Activated CD4-positive, alpha-beta T cell treated with anti-CD3 and anti-CD28 coated beads for 48 hours (primary cell): ENCODE measurements at places on chromosomes 13 and 19.

DNA sequence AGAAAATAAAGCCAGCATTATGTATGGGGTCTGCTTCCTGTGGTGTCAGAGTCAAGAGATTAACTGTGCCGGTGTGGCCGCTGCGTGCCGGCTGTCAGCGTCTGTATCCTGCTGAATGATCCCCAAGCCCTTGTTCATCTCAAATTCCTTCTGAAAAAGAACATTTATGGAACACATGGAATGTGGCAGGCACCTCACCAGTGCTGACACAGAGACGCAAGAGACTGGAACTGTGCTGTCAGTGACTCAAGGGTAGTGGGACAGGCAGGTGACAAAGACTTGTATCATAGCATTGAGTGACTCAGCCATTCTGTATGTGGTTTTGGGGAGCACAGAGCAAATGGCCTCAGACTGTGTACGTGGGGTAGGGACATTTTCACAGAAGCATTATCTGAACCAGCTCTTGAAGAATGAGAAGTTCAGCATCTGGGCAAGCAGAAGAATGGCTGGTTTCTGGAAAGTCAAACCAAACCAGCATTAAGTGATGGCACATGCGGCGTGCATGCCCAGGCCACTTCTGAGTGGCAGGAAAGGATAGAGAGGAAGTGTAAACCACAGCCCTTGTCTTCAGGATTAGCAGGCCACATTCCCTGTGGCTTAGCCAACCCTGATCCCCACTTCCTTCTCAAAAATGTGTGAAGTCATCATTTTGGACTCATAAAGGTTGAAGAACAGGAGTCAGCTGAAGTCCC is 54.0 kb upstream of the IRS2 start:
- peak; percentile 46 for DNase-seq

DNA sequence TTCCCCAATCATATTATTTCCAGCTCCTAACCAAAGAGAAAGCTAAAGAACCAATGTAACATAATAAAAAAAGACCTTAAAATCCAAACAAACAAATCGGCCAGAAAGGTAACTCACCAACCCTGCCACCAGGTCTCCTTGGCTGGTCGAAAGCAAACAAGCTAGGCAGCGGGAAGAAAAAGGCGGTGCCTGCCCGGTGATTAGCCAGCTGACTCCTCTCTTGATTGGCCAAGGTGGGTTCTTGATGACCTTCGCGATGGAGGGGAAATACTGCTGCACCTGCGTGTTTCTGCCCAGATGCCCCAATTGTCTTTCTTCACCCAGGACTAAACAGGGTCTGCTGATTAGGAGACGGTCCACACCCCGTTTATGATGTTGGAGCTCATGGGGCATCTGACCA is at the start of gene NLRP11:
TSS of gene NLRP11 (minus strand) at position 154 of the 400 bp plus-strand sequence. CDS start 13,825 bp downstream, outside the sequence.
- DNase-seq, result no peak

GRCh38 chr13:71714802-71715375 is 152.1 kb downstream of the DACH1 start:
- DNase-seq, result no peak

GRCh38 chr13:99256709-99257108 is 1.5 kb downstream of the GPR18 start:
- DNase-seq, result no peak

DNA sequence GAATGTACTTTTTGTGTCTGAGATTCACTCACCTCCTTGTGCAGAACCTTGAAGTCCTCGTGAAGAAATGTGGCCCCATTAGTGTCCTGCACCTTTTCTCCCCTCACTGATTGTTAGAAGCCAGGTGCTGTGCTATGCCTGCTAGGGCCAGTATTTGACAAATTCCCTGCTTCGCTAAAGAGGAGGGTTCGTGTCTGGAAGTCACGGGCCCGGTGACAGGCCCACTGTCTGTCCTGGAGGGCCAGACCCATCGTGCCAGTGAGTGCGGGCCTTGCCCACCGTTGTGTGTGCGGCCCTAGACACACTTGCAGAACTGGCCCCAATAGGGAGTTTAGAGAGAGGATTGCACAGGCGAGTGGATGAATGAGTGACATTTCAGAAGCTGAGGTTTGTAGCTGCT is 36.8 kb upstream of the GAS6 start:
- DNase-seq, result no peak

GRCh38 chr13:72507416-72508199 is 219.8 kb downstream of the MZT1 start:
- DNase-seq, result no peak

DNA sequence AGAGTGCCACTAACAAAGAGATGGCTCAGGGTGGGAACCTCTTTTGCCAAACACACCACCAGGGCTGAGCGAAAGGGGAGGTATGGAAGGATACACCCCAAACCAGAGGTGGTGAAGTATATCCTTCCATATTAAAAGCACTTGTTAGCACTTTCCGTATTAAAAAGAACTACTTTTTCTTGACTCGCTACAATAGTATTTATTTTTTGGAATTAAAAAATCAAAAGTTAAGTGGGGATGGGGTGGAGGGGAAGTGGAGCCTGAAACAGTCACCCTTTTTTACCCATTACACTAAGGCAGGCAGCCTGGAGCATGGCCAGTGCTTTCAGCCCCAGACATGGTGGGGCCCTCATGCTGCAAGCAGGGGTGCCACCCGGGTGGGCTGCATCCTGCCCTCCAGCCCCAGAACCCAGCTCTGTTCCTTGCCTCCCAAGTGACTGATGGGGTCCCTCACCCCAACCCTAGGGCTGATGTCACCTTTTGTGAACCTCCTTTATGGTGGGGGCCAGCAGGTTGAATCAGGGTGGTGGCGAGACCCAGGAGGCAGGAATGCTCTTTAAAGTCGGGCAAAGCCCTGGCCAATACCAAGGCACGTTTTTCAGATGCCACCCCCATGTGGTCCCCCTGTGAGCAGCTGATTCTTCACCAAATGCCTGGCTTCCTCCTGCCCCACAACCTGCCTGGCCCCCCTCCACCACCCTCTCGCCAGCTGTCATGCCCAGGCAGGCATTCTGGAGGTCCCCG is 31.0 kb downstream of the LYL1 start:
- no peak for DNase-seq

DNA sequence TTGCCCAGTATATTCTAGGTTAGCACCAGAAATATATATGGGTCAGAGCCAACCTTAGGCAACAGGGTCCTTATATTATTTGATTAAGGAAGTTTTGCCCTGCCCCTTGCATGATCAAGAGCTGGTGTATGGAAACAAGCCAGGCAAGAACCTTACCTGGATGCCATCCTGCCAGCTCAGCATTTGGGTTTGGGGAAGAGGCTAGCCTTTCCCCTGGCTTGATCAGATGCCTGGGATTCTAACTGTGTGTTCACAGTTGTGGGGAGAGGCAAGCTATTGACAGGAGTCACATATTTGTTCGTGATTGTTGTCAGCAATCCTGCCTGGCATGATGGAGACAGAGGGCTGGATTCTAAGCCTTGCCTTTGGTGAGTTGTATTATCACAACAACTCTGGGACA is 260.0 kb upstream of the DACH1 start:
- no peak for DNase-seq

GRCh38 chr19:36215276-36216123 is 594 bp downstream of the ZNF146 start:
- DNase-seq, result peak; percentile 64

- no peak for DNase-seq
Observed at GRCh38 chr19:55382013-55382412, 2.1 kb downstream of the TMEM238 start.

- no peak for DNase-seq
Observed at GRCh38 chr13:26951581-26952177, 191.1 kb upstream of the GPR12 start.

GRCh38 chr13:44855860-44856259 is 133.4 kb downstream of the NUFIP1 start:
- no peak for DNase-seq

DNA sequence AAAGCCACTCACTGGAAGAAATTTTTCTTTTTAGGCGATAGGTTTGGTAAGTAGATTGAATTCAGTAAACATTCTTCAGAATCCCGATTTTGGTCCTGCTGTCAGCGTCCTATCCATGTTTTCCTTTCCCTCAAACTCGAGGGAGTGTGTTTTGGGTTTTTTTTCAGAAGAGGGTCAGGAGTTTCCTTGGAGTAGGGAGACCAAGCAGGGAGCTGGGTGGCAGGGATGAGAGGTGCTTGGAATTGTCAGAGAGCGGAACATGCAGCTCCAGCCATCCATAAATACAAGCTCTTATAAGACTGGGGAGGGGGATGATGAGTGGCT is 1.6 kb upstream of the PCDH8 start:
- no peak for DNase-seq
